NCI-H460 (cell line): ENCODE measurements at places on chromosomes 12 and 14. TPM values are rescaled to one million over a fixed set of nuclear protein-coding genes. Genes with fewer than 3 reads are reported as not detected.

The VWF gene
- total RNA-seq, result 0.02 and 0.06 TPM in 2 replicates

The PLXNC1 gene
- 0.02 TPM in 1 of 2 replicates, not detected in the other for total RNA-seq

The NANOG gene
- not detected in 2 replicates for total RNA-seq

The RCOR1 gene
- 22.6 and 24.9 TPM in 2 replicates for total RNA-seq

DNA sequence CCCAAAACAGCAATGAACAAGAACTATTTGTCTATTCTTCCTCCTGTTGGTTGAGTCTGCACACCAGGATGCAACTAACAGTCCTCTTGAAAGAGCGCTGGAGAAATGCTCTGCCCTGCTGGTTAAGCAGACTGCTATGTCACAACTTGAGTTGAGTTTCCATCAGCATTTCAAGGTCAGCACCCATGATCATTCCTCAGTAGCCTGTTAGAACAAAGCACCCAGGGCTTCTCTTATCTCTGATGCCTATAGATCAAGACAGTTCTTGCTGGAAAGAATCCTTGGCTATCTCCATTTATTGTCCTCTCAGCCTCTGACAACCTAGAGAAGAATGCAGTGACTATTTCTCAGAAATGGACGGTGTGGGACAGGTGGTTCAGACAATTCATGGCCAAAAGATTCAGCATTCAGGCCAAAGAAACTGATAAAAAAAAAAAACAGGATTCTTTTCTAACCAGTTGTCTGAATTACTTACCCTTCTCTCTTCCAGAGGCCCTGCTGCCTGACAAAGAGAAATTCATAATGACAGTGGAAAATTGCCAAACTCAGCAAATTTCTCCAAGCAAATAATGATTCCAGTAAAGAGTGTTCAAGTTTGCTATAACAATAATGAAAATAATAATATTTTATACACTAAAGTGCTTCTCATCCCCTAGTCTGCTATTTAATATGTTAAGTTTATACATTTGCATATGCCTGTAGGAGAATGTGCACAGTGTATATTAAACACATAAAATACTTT, 306.7 kb downstream of the EMP1 start:
- DNase-seq, result no peak

GRCh38 chr14:102654298-102654697, 61.8 kb downstream of the RCOR1 start:
- DNase-seq, result no peak

DNA sequence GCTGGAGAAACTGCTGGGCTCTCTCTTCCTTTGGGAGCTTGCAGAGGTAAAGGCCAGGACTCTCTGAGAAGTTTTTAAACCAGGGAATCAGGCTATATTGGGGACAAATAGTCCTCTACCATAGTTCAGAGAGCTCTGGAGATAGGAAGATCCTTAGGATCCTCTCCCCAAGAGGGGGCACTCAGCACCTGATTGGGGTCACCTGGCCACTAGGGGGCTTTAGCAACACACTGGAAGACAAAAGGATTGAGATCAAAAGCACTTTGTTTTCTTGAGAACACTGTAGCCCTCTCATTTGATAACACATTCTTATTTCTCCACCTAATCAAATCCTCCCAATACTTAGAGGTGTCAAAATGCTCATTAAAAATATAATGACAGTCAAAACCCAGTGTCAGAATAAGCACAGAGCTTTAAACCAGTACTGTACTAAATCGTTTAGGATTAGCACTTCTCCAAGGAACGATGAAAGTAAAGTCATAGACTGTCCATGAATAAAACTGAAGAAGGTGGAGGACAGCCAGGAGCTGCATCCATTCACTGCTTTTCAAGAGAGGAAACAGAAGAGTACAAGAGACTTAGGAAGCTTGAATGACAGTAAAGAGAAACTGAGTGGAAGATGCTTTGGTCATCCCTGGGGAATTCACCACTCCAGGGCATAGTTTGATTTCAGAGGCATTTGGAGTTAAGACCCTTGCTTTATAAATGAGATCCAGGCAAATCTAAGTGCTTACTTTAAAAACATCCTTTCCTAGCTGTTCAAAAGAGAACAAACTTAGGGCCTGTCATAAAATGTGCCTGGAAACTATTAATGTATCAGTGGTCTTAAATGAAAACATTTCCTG, 26.5 kb downstream of the BMP4 start:
- DNase-seq, result no peak

DNA sequence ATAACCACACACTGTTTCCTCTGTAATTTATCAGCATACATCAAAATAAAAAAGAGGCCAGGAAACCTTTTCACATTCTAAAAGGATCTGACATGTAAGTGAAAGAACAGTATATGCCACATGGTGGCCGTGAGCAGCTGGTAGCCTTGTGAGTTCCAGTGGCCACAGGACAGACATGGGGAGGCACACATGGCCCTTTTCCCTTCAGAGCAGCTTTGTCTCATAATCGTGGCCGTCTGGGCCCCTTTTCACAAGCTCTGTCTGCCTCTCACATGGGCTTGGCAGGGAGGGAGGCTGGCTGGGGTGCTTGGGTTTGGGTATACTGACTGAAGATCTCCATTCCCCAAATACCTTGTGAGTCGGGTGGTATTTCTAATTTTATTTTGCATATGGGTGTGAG, 1.5 kb upstream of the ZDHHC22 start:
- no peak for DNase-seq

DNA sequence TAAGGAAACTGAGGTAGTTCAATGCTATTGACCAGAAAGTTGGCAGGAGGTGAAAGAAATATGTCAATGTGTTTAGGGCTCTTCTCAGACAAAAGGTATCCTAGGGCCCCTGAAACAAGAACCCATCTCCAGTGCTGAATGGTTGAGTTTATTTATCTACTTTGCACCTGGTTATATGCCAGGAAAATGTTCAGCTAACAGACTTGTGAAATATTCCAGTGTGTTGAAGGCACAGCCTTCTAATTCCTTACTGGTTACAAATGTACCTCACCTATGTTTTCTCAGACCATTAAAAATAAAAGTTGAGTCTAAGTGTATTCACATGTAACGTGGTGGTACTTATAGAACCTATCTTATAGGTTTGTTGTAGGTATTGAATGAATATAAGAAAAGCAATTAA, 511.7 kb upstream of the SEL1L start:
- DNase-seq, result no peak

DNA sequence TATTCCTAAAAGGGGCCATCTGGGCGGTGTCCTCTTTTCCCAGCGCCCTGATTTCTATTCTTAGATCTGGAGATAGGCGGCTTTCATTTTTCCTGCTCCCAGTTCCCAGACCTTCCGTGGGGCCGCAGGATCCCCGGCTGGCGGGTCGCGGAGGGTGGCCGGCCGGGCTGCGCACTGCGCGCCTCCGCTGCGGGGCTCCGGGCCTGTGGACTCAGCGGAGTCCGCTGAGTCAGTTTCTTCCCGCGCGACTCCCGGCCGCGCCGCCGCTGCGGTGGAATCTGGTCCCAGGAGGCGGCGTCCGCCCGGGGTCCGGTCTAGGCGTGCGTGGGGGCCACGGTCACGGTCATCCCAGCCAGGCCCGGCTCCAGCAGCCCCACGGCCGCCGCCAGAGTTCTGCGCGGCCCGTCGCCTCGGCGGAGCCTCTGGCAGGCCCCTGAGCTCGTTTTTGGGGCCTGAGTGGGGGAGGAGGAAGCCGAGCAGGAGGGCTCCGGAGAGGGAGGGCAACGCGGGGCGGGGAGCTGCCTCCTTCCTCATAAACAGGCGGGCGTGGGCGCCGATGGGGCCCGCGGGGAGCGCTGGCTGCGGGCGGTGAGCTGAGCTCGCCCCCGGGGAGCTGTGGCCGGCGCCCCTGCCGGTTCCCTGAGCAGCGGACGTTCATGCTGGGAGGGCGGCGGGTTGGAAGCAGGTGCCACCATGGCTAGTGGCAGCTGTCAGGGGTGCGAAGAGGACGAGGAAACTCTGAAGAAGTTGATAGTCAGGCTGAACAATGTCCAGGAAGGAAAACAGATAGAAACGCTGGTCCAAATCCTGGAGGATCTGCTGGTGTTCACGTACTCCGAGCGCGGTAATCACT, at the start of gene LRRK2:
TSS of gene LRRK2 (plus strand) at position 559 of the 853 bp plus-strand sequence. CDS start at position 694, 135 bp downstream.
- DNase-seq, result peak; percentile 26

DNA sequence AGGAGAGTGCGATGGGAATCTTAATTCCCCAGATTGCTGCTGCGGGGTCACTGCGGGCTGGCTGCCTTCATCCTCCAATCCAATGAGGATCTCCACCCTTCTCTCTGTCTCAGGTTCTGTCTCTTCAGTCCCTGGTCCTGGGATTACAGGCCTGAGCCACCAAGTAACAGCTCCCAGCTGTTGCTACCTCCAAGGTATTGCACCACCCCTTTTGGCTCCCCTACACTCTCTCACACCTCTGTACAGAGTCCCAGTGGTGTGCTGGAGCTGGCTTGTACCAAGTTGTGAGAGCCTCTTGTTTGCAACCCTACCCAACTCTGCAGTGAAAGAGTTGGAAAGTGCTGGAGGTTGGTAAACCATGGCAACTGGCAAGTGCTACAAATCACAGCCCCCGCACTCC, 10.0 kb upstream of the RILPL1 start:
- no peak for DNase-seq

DNA sequence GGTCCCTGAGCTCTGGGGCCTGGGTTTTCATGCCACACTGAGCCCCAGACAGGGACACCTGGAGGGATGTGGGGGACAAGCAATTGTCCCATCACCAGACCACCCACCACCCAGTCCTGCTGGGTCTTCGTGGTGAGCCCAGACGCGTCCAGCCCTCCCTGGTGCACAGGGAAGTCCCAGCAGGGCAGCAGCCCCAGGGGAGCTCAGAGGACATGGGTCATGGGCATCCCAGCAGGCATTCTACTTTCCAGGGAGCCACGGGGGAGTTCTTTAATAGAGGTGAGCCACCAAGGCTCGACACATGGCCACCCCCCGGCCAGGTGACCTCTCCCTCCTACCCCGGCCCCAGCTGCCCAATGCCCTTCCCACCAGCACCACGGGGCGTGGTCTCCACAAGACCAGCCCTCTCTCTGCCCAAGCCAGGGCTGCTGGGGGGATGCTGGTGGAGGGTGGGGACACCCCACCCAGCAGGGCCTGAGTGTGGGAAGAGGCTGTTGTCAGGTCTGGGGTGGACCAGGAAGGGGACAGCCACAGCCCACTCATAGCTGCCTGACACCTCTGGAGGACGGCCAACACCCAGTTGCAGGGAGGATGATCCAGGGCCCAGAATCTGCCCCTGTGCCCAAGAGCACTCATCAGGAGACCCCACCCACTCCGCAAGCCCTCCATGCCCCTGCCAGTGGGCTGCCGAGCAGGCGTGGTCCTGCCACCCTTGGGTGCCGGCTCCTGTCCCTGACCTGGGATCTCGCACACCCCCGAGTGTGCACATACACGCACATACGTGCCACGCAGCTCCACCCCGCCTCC, 14.1 kb downstream of the AKT1 start:
- no peak for DNase-seq

GRCh38 chr12:3046441-3047200, 30.6 kb upstream of the TSPAN9 start:
- no peak for DNase-seq

DNA sequence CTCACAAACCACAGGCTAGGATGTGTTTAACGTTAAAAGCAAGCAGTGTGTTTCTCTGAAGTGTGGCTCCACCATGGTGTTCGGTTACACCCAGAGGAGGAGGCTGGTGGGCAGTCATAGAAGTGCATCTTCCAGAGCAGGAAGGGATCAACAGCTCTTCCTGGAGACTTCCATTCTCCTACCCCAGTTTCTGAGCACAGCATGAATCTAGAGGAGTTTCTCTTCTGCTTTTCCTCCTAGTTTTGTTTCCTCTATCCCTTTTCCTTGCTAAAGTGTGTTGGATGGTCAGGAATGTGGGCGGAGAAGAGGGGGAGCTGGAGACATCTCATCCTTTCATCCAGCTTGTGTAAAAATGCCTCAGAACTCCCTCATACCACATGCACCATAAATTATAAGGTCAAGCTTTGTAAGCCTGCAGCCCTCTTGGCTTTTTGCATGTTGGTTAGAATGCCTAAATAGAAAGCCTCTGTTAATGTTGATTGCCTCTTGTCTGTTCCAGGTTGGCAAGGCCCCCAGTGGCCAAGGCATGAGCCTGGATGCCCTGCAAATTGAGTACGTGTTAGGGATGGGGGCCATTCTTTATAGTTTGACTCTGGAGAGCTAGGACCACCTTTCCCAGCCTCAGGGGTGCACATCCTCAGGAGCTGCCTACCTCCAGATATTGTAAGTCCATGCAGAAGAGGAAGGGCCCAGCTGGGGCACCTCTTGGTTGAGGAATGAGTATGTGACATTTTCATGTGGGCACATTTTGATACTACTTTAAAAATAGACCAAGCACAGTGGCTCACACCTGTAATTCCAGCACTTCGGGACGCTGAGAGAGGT, 4.0 kb upstream of the CKAP4 start:
- DNase-seq, result no peak

GRCh38 chr12:101594700-101595099, at the start of gene MYBPC1:
Gene MYBPC1, plus strand, starts transcription at chr12:101594971. Its CDS starts 100 bp downstream, at chr12:101595071.
- DNase-seq, result no peak

GRCh38 chr12:127628645-127629044, 638.3 kb upstream of the TMEM132C start:
- DNase-seq, result no peak

DNA sequence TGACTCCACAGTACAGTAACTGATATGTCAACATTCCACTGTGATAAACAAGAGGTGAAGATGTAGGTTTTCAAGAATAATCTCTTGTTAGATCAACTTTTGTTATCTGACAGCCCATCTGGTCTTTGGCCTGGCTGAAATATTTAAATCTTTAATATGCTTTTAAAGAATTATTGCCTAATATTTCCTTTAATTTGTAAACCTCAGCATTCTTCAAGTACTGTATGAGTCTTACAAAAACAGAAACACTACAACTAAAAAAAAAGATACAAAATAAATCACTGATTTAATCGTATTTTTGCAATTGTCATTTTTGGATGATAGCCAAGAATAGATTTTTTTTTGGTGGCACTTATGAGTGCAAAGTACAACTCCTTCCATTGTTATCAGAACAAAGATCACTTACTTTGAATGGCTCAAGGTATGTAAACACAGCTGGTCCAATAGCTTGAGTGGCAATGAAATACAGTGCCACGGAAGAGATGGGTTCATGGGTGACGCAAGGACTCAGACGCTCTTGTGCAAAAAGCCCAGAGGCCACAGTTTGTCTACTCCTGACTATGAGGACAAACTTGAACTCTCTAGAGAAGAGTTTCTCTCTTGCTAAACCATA, 109.5 kb downstream of the PAX9 start:
- DNase-seq, result no peak

DNA sequence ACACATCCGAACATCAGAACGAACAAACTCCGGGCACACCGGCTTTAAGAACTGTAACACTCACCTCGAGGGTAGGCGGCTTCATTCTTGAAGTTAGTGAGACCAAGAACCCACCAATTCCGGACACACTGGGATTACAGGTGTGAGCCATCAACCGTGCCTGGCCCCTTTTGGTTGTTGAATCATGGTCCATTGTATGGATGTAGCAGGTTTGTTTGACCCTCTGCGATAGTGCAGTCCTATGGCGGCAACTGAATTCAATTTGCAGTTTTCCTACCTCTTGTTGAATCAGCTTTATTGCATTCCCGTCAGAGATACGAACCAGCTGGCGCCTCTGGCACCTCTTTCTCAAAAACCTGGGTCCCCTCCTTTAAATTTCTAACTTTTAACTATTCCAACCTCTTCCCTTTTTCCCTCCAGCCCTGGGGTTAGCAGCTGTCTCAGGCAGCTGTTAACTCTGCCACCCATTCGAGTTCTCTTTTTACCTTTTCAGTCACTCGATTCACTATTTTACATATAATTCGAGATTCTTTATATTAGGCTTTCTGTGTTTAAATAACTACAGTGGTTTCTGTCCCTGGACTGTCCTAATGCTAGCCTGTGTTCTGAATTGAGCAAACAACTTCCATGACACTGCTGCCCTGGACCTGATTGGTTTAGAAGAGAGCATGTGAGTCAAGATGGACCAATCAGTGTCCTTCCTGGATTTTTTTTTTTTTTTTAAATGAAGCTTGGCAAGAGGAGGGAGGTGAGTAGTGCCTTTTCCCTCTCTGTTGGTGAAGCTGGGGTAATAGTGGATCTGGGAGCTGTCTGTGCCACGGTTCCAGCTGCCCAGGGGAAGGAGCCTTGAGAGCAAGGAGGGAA, 261.5 kb downstream of the PCNX1 start:
- DNase-seq, result no peak
